ENCODE measurements at places on chromosomes 2 and 18.
A peak's percentile ranks its signal among the peaks of the same experiment; 100 is the strongest.

DNA sequence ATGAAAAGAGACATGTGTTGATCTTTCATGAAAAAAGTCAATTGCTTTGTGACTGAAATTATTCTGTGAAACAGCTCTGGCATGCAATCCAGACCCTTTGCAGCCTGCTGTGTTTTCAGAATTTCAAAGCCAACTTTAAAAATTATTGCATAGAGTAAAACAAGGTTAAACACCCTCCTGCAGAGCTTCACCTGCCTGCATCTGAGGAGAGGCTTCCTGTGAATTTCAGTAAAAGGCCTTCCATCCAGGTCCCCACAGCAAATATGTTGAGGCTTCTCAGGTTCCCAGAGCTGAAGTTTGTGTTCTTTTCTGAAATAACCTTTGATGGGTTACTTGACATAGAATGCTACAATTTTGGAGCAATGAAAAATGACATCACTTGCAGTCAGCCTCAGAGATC lies 4.1 kb downstream of the XIRP2 start:
- no peak for DNase-seq

DNA sequence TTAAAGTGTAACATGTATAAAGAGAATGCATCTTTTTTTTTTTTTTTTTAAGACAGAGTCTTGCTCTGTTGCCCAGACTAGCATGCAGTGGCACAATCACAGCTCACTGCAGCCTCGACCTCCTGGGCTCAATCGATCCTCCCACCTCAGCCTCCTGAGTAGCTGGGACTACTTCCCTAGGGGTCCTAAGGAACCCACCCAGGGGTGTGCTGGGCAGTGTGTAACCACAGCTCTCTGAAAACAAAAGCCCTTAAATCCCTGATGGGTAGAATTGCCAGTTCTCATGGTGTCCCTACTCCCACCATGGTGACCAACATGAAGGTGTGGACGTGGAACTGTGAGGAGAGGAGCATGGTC lies 105.6 kb upstream of the ST3GAL5 start:
- no peak for DNase-seq

DNA sequence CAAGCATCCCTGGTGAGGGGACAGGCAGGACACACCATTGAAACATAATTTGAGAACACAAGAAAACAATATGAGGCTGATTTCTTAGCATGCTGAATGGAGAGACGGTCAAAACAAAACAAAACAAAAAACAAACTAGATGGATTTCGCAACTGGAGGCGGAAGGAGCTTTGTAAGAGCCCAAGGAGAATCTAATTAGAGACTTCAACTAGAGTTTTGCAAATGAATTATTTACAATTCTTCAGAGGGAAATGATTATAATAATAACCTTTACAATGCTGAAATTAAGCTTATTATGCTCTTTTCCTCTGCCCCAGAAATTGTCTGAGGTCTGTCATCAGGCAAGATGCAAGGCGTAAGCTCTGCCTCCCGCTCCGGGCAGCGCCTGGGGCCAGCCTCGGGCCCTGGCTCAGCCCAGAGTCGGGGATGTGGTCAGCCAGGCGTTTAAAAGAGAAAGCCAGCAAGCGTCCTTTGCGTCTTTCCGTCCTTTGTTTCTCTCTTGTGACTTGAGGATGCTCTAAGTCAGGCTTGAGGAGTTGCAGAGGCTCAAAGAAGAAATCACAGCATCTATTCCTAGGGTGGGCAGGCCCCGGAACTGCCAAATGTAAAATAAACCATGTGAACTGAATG lies 139.6 kb downstream of the TWIST2 start:
- no peak for DNase-seq

GRCh38 chr2:241844066-241844728 lies 14.5 kb downstream of the PDCD1 start:
- DNase-seq = peak; percentile 70

- no peak for DNase-seq
These were observed 86.5 kb downstream of the MEIS1 start for GRCh38 chr2:66521291-66521922.

All from central memory CD4-positive, alpha-beta T cell (primary cell).